ENCODE measurements at places on chromosomes 4 and X.
A peak's percentile ranks its signal among the peaks of the same experiment; 100 is the strongest.

GRCh38 chr4:99614491-99614890, 39.9 kb downstream of the MTTP start:
- no peak for DNase-seq

DNA sequence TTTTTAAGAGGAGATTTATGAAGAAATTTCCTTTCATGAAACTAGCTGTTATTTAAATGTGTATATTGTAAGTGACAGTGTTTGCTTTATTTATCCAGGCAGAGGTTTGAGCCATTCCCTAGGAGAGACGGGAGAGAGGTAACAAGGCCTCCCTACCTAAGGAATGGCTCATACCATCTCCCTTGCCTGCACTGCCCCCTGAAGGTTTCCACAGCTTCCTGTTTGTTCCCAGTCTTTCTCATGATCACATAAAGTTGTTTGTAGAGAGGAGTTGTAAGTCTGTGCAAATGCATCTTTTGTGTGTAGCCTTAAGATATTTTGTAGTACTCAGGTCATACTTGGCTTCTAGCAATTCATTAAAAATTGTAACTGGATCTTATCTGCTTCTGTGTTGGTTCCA, 1504.5 kb upstream of the PCDH10 start:
- no peak for DNase-seq

DNA sequence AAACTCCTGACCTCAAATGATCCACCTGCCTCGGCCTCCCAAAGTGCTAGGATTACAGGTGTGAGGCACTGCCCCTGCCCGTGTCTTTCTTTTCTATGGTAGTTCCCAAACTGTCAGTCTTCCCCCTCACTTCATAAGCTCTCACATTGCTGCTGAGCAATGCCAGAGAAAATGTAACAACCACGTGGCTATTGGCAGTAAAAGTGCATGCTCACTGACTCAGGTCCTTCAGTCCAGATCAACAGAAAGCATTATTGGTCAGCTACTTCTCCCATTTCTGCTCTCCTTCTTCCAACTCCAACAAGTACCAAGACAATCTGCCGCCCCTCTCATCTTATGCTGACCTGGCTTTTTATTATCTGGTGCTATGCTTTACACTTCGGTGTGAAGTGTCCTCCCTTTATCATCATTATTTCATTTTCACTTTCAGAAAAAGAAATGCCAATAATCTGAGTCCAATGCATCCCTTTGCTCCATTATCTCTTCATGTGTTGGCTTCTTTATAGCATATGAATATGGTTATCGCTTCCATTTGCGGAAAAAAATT, 133.8 kb upstream of the UGT8 start:
- no peak for DNase-seq

GRCh38 chr4:143391895-143392294, 55.2 kb downstream of the GAB1 start:
- no peak for DNase-seq

- DNase-seq = no peak
Observed at GRCh38 chr4:48509543-48509942, 19.5 kb downstream of the ZAR1 start.

DNA sequence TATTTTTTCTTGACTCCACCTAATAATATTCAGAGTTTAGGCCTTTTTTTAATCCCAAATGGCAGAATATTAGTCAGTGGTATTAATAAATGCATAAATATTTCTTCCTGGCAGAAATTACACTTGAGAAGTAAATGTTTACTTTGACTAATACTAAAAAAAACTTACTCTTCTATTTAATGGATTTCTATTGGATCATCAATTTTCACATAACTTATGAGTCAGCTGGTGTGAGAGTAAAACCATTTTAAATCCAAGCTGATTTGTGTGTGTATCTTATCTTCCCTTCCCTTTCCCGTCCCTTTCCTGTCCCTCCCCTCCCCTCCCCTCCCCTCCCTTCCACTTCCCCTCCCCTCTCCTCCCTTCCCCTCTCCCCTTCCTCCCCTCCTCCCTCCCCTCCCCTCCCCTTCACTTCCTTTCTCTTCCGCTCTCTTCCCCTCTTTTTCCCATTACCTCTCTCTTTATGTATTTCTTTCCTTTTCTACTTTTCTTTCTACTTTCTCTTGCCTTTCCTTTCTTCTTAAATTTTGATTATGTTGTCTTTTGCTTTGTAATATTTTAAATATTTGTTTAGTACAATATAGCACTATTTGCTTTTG, 630.1 kb upstream of the EPHA5 start:
- DNase-seq = no peak

DNA sequence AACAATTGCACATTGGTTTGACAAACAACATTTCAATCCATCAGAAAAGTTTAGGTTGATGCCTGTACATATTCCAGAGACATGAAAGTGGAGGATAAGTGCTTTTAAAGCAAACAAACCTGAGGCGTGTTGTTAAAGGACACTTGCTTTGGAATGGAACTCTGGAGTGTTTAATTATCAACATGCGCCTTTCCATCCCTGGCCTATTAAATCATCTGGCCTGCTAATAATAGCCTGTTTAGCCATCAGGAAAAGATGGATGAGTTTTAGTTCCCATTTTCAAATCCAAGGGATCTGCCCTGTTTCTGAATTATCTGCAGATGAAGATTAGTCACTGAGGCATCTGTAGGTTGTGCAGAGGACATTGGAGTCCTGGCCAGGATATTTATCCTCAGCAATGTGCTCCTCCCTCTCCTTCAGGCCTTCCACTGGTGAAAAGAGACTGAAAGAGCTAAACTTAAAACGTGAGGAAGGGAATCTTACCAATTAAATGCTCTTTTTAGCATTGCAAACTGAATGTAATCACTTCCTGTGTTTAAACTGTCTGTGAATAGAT, 388.9 kb downstream of the PPARGC1A start:
- DNase-seq = no peak

DNA sequence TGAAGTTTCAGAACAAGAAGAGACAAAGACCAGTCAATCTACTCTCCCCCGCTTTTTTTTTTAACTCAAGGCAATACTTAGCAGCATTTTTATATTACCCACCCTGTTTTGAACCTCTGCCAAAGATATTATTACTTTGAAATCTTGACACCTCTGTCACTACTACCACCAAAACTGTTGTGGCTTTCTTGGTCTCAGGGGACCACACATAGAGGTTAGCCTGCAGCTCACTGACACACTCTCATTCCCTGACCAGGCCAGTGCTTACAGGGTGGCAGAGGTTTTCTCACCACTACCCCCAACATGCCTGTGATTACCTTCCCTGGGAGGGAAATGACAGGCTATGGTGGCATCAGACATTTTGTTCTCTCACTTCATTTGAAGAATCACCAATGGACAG, 137.4 kb upstream of the STIM2 start:
- no peak for DNase-seq

GRCh38 chrX:53682885-53683555, 3.5 kb downstream of the HUWE1 start:
- DNase-seq = peak; percentile 7

- no peak for DNase-seq
Observed at GRCh38 chr4:186687265-186687664, 36.4 kb downstream of the FAT1 start.

DNA sequence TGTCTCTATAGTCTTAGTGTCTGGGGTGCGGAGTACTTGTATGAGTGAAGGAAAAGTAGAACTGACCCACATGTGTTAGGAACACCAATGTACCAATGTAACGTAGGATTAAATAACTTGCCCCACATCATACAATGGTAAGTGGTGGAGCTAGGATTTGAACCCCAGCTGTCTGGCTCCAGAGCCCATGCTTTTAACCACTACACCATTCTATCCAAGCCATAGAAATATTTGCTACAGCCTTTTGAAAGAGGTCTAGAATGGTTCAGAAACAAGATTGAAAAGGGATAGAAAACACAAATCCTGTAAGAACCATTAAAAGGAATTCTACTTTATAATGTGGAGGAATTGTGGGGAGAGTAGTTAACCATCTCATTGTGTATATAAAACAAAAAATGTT, 169.9 kb upstream of the ATP6AP2 start:
- DNase-seq = no peak

DNA sequence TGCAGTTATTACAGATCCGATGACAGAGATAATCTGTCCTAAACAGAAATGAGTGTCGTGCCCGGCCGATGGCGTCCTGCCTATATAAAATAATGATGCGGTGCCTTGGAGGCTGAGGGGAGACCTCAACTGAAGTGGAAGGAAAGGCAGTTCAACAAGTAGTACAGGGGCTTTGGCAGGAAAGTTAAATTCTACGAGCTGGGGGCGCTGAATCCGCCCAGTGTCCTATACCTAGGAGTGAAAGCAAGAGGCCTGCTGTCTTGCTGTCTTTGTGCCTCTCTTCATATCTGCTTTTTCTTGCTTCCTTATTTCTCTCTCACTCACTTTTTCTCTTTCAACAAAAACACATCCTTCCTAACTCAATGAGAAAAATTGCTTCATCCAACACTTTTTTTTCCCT, 82.2 kb upstream of the PRPS2 start:
- DNase-seq = no peak

DNA sequence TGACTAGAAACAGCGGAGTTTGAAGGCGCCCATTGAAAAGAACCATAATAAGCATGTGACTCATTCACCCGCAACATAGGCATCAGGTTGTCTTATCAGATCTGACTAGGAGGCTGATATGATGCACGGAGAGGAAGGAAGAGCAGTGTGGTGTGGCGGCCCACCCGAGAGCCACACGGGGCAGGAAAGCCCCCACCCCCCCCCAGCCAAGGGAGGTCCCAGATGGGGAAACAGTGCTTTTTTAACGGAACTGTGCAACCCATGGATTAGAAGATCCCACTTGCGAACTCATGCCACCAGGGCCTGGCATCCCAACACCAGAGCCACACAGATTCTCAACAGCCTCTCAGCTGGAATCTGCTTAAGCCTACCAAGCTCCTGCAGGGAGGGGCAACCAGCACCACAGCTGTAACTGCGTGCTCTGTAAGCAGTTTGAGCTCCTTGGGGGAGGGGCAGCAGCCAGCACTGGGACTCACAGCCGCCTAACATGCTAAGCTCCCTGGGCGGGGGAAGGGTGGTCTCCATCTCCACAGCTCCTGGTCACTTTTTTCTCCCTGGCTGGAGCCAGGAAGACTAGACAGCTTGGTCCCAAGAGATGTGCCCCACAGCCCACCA, 466.2 kb downstream of the PDGFC start:
- no peak for DNase-seq

DNA sequence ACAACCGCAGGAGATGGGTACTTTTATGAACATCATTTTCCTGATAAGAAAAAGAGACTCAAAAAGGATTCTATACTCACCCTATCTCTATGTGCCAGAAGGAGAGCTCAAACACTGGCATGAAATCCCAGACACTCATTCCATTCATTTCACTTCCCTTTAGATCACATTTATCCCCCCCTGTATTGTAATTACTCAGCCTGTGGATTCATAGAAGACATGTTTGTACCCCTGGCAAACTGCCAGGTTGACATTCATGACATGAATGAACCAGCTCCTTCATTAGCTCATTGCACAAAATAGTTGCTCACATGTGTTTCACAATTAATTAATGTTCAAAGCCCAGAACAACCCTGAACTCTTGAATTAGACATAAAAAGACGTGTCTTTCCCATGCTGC, 4.9 kb downstream of the SMR3A start:
- DNase-seq = no peak

- no peak for DNase-seq
Observed at GRCh38 chr4:153466081-153466948, at the start of gene TMEM131L. Gene TMEM131L, plus strand, starts transcription at chr4:153466360. Its CDS starts 38 bp downstream, at chr4:153466398.

GRCh38 chr4:38672397-38673129, 8.6 kb downstream of the KLF3 start:
- no peak for DNase-seq

DNA sequence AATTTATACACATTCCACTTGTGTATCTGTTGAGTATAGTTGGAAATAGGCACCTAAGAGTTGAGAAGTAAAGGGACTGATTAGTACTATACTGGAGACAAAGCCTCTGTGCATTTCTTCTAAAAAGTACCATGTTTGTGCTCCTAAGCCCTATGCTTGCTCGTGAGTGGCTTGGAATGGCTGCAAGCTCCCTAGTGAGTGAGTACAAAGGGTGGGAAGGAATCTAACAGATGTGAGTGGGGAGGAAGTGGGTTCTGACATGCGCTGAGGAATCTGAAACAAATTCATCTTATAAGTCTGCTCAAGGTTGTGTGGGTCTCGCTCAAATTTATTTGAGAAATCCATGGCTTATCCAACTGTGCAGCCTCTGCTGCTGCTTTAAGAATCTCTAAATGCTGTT, 13.3 kb downstream of the SPCS3 start:
- no peak for DNase-seq

- no peak for DNase-seq
Observed at GRCh38 chrX:154046940-154047610, 27.4 kb upstream of the IRAK1 start.

- DNase-seq = no peak
Observed at GRCh38 chr4:139599076-139599475, 43.1 kb upstream of the SETD7 start.

GRCh38 chrX:943035-943434, 269.4 kb downstream of the CRLF2 start:
- DNase-seq = no peak

- DNase-seq = no peak
Observed at GRCh38 chr4:42144028-42144427, 8.4 kb downstream of the BEND4 start.

DNA sequence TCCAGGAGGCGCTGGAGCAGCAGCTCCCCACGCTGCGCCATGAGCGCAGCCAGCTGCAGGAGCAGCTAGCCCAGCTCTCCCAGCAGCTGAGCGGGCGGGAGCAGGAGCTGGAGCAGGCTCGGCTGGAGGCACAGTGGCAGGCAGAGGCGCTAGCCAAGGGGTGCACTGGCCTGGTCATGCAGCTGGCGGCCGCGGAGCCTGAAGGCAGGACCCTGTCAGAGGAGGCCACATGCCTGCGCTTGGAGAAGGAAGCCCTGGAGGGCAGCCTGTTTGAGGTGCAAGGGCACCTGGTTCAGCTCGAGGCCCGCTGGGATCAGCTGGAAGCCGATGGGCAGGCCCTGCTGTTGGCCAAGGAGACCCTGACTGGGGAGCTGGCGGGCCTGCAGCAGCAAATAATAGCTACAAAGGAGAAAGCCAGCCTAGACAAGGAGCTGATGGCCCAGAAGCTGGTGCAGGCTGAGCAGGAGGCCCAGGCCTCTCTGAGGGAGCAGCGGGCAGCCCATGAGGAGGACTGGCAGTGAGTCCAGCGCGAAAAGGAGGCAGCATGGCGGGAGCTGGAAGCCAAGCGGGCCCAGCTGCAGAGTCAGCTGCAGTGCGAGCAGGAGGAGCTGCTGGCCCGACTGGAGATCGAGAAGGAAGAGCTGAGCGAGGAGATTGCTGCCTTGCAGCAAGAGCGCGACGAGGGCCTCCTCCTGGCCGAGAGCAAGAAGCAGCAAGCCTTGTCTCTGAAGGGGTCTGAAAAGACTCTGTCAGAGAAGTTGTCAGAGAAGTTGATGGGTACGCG, 13.6 kb downstream of the SMIM10L2A start:
- DNase-seq = no peak

- DNase-seq = no peak
Observed at GRCh38 chr4:35124106-35124505, 1120.2 kb downstream of the ARAP2 start.

DNA sequence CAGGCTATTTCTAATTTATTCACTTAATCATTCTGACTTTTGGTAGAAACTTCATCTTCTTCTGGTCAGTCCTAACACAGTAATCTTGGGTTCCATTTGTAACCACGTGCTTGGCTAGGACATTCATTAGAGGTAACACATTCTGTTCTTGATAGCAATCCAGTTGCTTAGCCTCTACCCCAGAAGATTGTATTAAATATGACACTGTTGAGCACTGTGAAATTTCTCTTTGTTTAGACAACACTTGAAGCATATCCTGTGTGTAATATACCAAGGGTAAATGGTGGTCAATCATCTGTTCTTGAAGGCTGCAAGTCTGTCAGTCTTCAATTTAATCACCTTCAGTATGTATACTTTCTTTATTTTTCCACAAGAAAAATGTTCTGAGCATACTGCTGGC, 523.0 kb downstream of the ANKRD50 start:
- no peak for DNase-seq
